ENCODE measurements at places on chromosomes 6 and 20. TPM values are rescaled to one million over a fixed set of nuclear protein-coding genes. Genes with fewer than 3 reads are reported as not detected.
A peak's percentile ranks its signal among the peaks of the same experiment; 100 is the strongest.

The BMP5 gene
- not detected for total RNA-seq

- DNase-seq = no peak
Measured at GRCh38 chr6:61886608-61887259, 399.3 kb downstream of the KHDRBS2 start.

The PGK2 gene
- total RNA-seq = not detected

DNA sequence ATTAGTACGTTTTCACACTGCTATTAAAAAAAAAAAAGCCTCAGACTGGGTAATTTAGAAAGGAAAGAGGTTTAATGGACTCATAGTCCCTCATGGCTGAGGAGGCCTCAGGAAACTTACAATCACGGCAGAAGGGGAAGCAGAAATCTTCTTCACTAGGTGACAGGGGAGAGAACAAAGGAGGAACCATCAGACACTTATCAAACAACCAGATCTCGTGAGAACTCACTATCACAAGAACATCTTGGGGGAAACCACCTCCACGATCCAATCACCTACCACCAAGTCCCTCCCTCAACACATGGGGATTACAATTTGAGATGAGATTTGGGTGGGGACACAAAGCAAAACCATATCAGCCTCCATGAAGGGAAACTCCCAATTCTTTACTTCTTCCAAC lies 85.2 kb upstream of the MAFB start:
- no peak for DNase-seq

The PDE7B gene
- total RNA-seq = 23.9 TPM

- no peak for DNase-seq
Measured at GRCh38 chr20:32999603-33000250, 4.5 kb downstream of the SUN5 start.

The FOXP4 gene
- total RNA-seq = 2.9 TPM

The HSF2 gene
- total RNA-seq = 36.5 TPM

DNA sequence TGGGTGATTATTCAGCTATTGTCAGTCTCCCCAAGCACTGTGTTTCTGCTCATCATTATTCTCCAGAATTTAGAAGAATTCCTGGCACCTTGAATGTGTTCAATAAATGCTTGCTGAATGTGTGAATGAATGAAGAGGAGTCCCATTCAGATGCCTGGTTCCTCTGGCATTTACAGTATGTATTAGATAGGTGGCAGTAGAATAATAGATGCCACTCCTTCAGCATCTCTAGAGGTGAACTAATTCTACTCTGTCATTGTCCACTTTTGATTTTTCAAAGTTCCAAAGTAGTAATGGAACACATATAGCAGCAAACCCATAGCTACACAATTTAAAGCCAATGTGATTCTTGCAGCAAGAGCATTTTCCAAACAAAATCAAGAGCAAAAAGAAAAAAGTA lies 118.9 kb upstream of the CEP162 start:
- DNase-seq = peak; percentile 10

The SRMS gene
- total RNA-seq = not detected

DNA sequence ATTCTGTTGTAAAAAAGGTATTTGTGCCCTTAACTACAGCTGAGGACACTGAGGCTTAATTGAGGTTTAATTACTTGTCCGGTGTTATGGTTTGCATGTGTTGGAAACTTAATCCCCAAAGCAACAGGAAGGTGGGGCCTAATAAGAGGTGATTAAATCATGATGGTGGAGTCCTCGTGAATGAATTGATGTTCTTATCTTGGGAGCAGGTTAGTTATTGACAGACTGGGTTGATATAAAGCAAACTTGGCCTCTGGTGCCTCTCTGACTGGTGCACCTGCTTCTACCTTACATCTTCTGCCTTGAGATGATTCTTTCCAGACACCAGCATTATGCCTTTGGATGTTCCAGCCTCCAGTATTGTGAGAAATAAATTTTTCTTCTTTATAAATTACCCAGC lies 306.5 kb upstream of the HS3ST5 start:
- no peak for DNase-seq

The CDH26 gene
- total RNA-seq = not detected

DNA sequence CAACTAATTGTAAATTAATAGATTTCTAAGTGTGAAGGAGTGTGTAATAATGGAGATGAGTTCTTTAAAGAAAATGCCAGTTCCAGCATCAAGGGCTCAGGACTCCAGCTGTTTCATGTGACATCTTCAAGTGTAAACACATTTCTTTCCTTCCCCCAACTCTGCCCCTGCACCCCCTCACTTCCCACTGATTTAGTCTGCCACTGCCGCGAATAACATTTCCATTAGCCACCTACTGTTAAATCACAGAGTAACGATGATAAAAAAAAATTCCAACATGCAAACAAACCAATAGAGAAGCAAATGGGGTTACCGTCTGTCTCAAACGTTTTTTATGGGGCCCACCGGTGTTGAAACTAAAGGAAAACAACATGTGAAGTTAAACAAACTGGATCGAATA lies 414.3 kb downstream of the SAMD5 start:
- no peak for DNase-seq

DNA sequence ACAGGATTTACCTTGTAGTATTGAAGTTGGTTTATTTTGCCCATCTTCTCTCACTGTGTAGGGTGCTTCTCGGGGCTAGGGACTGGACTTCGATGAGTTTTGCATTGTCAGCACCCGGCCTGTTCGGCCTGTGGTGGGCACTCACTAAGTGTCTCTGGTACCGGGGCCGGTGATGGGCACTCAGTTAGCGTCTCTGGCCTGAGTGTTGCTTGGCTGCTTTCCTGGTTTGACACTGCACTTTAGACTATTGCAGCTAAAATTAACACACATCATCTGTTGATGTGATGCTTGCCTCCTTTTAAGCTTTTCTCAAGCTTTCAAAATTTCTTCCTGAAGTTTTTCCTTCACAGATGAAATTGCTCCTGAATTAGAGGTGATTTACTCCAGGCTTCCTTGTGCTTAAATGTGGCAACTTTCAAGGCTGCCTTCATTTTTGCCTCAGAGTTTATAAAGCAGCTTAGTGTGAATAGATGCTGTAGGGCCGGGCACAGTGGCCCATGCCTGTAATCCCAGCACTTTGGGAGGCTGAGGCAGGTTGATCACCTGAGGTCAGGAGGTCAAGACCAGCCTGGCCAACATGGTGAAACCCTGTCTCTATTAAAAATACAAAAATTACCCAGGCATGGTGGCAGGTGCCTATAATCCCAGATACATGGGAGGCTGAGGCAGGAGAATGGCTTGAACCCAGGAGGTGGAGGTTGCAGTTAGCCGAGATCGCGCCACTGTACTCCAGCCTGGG lies 41.7 kb upstream of the TULP4 start:
- no peak for DNase-seq

- no peak for DNase-seq
Measured at GRCh38 chr20:17869295-17869994, 99.1 kb downstream of the SNX5 start.
